ENCODE measurements at places on chromosomes 5 and 9. TPM values are rescaled to one million over a fixed set of nuclear protein-coding genes. Genes with fewer than 3 reads are reported as not detected.

DNA sequence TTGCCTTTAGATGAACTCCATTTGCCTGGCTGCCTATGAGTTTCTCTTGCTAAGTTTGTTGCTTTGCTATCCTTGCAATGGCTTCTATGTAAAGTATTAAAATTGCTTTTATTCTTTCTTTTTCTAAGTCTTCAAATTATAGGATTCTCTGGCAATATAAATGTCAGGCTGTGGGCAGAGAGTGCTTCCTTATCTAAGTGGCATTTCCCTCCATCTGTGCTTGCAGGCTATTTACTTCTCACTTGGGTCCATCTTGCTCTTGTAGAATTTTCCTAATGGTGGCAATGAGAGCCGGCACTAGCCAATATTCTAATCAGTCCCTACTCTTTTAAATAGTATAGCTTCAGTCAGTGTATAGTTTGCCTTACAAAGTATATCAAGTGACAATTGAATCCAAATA, 63.3 kb downstream of the FAM174A start:
- DNase-seq, result no peak

DNA sequence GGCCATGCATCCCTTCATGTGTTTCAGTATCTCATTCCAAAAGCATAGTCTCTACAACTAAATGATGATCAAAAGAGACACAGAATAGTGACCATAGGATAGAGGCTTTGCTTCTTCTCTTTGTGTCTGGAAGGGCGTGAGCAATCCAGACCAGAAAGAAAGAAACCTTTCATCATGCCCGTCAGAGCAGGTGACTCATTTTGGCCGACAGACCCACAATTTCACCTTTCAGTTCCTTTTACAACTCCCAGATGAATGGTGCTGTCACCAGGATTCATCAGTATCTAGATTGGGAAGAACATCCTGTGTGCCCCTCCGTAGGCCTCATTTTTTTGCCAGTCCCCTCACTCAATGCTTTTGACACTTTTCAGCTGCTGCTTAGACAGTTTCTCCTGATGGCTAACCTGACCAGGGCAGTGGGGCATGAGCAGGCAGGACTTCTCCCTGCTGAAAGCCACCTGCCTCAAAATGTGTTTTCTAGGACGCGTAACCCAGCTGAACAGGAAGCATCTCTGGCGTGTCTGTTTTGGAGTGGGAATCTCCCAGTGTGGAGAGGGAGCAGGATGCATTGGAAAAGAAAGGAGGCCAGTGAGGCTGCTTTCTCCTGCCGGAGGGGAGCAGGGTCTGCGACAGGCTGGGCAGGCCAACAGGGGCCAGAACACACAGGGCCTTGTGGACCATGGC, 21.2 kb downstream of the ABLIM3 start:
- no peak for DNase-seq

GRCh38 chr5:35345222-35345621, 114.9 kb upstream of the PRLR start:
- no peak for DNase-seq

- DNase-seq, result no peak
Measured at GRCh38 chr9:125549891-125550885, 156.8 kb downstream of the MAPKAP1 start.

DNA sequence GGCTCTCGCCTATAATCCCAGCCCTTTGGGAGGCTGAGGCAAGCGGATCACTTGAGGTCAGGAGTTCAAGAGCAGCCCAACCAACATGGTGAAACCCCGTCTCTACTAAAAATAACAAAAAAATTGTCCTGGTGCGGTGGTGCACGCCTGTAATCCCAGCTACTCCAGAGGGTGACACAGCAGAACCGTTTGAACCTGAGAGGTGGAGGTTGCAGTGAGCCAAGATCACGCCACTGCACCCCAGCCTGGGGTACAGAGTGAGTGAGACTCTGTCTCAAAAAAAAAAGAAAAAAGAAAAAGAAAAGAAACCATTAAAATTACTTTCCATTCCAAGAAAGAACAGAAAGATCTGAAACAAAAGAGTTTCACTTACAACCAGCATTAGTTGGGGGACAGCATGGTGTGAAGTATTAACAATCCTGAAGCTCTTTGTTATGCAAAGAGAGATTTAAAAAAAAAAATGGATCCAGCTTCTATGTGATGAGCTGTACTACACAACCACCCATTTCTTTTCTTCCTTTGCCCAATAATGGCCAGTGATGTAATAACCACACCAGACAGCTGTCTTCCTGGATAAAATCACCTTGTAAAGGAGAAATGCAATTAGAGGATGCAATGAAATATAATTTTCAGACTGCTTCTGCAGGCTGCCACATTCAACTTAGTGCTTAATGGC, 76.9 kb downstream of the MED27 start:
- DNase-seq, result no peak

- no peak for DNase-seq
Measured at GRCh38 chr5:15525703-15526275, 25.8 kb downstream of the FBXL7 start.

DNA sequence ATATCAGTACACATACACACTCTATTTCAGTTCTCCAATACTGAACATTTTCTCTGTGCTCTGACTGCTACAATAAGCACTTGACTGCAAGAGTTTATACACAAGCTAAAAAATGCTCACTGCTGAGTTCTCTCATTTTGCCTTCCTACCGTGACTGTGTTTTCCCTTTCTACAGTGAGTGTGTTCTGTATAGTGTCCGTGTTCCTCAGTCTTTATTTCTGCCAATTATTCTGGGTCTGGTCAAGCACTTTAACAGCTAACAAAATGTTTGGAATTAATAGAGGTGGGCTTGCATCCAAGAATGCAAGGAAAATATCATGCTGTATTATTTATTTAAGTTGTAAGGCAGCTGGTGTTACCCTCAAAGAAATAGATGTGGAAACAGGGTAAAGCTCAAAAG, 217.0 kb upstream of the NREP start:
- no peak for DNase-seq

DNA sequence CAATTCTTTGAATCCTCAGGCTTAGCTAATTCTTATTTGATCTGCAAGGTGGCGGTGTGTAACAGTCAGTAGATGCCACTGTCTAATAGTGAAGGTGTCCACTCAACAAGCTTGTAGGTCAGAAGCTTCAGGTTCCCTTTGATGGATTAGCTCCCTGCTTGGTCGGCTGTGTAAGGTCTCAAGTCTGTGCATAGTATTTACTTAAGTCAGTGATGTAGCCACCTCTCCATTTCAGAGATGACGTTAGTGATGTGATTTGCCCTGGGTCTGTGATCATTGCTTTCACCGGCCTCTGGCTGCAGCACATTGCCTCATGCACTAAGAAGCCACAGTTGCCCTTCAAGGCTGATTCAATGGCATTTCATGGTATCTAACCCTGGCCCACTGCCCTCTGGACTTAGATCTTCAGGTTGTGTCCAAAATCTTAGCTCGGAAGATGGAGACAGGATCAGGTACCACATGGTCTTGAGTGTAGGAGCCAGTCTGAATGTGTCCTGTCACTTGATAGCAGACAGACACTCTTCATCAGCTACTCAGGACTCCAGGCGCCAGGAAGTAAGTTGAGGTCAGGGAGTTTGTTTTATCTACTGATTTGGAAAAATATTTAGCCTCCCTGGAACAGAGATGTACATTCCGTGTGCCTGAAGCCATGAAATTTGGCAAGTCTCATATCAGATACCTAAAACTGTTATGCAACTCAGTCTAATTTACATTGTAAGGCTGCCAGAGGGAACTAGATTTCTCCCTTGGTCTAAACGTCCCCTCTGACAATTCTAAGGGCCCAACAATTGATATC, 42.9 kb downstream of the SUB1 start:
- no peak for DNase-seq

GRCh38 chr9:10045598-10045997, 567.2 kb downstream of the PTPRD start:
- DNase-seq, result no peak

DNA sequence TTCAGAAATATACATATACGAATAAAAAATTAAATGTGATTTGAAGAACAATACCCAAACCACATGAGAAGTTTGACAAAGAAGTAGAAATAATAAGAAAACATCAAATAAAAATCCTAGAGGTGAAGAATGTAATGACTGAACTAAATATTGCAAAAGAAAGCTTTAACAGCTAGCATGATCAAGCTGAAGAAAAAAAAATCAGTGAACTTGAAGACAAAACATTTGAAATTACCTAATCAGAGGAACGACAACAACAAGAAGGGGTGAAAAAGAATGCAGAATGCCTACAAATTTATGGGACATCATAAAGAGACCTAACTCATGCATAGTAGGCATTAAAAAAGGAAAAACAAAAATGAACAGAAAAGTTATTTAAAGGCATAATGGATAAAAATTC, 60.5 kb upstream of the SPEF2 start:
- no peak for DNase-seq

- DNase-seq, result no peak
Measured at GRCh38 chr5:151461312-151461711, 13.9 kb downstream of the SLC36A1 start.

DNA sequence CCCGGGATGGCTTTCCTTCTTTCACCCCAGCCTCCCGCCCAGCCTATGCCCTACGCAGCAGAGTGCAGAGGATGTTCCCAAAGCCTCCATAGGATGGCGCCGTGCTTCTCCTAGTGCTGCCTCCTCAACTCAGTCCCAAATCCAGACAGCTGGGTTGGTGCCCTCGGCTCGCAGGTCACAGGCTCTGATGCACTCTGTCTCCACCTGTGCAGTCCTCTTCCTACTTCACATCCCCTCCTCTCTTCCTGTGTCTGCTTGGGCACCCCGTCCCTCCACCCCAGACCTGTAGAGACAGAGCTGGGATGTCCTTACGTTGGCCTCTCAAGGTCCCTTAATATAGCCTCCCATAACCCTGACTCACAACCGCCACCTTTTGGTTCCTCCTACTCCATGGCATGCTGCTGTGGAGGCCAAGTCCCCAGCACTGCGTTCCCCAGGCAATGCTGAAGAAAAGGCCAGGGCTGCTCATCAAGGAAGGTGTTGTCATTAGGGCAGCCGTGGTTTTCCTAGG, 314.4 kb downstream of the GADD45G start:
- DNase-seq, result no peak

DNA sequence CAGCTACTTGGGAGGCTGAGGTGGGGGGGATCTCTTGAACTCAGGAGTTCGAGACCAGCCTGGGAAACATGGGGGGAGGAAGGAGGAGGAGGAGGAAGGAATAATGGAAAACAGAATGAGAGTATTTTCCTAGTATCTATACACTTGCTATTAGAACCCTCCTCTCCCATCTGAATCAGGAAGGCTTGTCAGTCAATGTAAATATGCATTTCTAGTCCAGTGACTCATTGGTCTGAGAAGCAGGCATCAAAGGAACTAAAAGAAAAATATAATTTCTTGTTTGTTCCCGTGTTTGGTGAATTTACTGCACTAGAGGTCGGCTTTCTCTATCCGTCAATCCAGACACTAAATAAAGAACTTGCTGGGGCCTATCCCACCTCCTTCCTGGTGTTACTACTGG, 88.6 kb downstream of the AGTPBP1 start:
- DNase-seq, result no peak

DNA sequence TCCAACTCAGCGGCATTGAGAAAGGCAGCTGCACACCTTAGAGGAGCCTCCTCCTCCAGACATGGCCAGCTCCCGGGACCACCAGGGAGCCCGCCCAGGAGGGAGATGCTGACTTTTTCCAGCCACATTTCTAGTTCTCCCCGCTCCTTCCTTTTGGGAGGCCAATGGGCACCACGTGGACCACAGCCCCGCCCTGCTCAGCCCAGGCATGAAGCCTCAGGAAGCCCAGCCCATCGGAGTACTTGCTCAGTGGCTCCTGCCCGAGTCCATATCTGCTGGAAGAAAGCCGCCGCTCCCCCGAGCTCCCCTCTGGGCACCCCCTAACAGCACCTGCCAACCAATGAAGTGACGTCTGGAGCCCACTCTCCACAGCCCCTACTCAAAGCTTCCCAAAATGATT, 52.4 kb downstream of the SMIM23 start:
- DNase-seq, result no peak

DNA sequence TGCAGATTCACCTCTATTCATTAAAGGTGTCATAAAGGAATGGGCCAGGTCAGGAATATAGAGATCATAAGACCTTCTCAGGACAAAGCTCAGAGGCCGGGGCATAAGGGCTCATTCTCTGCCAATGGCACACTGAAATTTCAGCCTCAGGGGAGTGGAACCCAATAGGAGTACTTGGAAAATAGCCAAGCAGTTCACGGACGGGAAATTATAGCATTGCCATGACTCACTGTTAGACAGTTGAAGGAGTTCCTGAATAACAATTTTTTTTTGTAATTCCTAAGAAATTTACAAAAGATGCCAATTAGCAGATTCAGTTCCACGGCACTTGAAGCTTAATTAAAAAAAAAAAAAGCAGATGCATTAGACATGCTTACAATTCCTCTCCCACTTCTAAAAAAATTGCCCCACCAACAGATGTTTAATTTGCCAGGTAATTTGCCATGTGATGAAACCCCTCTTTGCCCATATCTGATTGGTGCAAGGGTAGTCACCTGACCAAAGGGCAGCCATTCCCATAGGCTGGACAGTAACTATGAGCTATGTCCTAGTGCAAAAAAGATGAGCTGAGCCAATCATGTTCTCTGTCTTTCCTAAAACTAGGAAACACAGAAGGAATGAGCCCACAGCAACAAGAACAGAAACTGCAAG, 58.6 kb downstream of the PTCD2 start:
- no peak for DNase-seq

- DNase-seq, result no peak
Measured at GRCh38 chr9:113542006-113542405, 78.5 kb downstream of the RGS3 start.

GRCh38 chr9:99389087-99390033, 167.3 kb downstream of the SEC61B start:
- no peak for DNase-seq

- DNase-seq, result no peak
Measured at GRCh38 chr5:106862450-106863193, 808.1 kb downstream of the EFNA5 start.

- DNase-seq, result no peak
Measured at GRCh38 chr5:147522435-147522834, 12.6 kb upstream of the DPYSL3 start.

- no peak for DNase-seq
Measured at GRCh38 chr5:58775701-58776262, 192.9 kb downstream of the RAB3C start.

- DNase-seq, result no peak
Measured at GRCh38 chr5:177311392-177311722, 341 bp downstream of the MXD3 start.

The TICAM2 gene
- 0.52 TPM for polyA plus RNA-seq

The PITX1 gene
- polyA plus RNA-seq, result not detected

The FOXD1 gene
- 0.08 TPM for polyA plus RNA-seq

The GAPVD1 gene
- 45.6 TPM for polyA plus RNA-seq

The IL3 gene
- polyA plus RNA-seq, result not detected

The GLDC gene
- polyA plus RNA-seq, result 0.20 TPM

Measured in CD4-positive, alpha-beta memory T cell (primary cell).